ENCODE measurements at places on chromosomes 4 and X.

DNA sequence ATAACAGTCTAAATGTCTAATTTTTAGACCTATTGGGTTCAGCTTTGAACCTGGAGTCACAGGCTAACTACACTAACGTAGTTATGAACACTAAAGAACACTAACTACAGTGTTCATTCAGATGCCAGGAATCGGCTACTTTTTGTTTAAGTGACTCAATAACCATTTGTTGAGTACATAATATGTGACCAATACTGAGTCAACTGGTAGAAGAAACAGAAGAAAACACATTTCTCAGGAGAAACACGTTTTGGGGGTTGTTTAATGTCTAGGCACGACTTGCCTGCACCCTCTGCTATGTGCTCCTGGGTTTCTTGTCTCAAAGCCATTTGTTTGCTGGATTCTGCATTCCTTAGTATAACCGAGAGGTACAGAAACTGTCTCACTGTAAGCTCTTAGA lies 18.6 kb upstream of the CLNK start:
- peak; percentile 57 for DNase-seq

DNA sequence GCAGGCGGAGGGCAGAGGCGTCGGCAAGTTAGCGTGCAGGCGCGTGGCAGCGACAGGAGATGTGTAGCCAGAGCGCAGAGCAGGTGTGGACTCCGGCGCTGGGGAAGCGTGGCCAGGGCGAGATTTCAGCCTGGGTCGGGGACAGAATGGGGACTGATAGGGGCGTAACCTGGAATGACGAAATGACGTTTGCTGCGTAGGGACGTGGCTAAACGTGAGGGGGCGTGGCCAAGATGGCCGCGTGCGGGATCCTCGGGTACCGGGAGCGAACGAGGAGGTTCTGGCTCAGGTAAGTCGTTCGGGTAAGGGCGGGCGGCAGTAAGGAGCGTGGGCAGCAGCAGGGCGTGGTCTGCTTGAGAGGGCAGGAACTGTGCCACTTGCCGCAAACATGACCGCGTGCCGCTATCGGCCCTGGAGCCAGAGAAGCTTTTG lies 10.9 kb upstream of the CLTRN start:
- DNase-seq, result no peak

- DNase-seq, result no peak
Measured at GRCh38 chr4:6869944-6870343, 39.7 kb upstream of the TBC1D14 start.

- no peak for DNase-seq
Measured at GRCh38 chr4:83661359-83661758, 125.5 kb downstream of the GPAT3 start.

DNA sequence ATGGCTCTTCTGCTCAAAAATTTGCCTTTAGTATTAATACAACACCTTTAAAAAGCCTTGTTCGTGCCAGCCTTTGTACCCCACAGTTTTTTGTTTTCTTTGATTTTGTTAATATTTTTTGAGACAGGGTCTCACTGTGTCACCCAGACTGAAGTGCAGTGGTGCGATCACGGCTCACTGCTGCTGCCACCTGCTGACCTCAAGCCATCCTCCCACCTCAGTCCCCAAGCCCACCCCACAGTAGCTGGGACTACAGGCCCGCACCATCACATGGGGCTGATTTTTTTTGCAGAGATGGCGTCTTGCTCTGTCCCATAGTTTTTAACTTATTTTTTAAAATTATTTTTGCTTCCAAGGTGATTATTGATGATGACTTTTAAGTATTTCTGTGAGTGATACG lies 134.0 kb downstream of the HTR2C start:
- no peak for DNase-seq

DNA sequence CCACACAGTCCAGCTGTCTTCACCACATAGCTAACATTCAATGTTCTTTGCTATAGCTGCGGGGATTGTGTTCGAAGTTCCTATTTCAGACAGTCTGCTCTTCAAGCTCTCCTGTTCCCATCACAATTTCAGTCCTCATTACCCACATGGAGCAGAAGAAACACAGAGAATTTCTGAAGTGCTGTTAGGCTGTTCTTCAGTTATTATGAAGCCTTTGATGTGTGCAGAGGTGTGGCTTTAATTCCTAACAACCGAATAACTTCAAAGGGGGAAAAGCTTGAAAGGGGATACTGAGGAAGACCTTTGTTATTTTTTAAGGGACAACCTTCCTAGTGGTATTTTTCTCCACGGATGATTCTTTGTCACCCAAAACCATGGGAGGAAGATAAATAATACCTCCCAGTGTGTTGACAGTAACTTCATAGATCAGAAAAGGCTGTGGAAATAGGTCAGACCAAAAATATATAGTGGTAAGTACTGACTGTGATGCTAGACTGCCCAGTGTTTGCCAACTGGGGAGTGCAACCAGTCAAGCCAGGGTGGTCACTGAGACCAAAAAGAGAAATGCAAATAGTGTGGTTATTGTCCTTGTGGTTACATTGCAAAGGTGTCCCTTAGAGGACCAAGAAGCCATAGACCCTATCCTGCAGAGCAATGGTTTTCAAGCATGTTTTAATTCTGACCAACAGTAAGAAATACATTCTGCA lies 52.1 kb downstream of the PRKG2 start:
- DNase-seq, result no peak

- no peak for DNase-seq
Measured at GRCh38 chr4:62439051-62439450, 1238.9 kb downstream of the ADGRL3 start.

GRCh38 chr4:156553659-156554058 lies 417.9 kb downstream of the PDGFC start:
- no peak for DNase-seq

DNA sequence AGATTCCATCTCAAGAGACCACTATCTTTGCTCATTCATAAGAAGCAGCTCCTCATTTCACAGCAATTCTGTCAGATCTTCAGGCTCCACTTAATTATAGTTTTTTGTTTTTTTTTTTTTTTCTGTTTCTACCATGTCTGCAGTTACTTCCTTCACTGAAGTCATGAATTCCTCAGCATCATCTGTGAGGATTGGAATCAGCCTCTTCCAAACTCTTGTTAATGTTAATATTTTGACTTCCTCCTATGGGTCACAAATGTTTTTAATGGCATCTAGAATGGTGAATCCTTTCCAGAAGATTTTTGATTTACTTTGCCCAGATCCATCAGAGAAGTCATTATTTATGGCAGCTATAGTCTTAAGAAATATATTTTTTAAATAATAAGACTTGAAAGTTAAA lies 53.1 kb downstream of the BMP2K start:
- peak; percentile 57 for DNase-seq

DNA sequence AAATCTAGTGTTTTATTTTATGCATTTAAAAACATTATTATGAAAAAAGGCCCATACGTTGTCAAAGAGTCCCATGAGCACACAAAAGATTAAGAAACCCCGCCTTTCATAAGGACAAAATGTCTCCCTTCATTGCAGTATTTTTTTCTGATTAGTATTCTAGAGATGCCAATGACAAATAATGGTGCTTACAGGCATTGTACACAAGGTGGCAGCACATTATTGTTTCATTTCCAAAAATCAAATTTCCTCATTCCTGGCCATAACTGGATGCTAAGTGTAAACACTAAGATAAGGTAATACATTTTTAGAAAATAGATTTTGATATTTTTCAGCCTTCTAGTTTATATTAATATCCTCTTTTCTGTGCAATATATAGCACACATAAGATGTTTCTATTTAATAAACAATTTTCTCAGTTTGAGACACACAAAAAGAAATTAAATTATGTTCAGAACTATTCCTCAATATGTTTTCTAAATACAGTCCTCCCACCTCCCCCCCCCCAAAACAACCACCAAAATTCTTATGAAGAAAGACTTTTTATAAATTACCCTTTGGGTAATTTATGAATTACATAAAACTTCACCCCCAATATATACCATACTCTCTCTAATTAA lies 47.7 kb downstream of the TIGD2 start:
- DNase-seq, result peak; percentile 75

- peak; percentile 12 for DNase-seq
Measured at GRCh38 chr4:98950925-98951324, 22.0 kb upstream of the EIF4E start.

- no peak for DNase-seq
Measured at GRCh38 chrX:18753631-18754030, 46.2 kb downstream of the PPEF1 start.

- no peak for DNase-seq
Measured at GRCh38 chr4:103029300-103029699, 9.8 kb upstream of the SLC9B1 start.

DNA sequence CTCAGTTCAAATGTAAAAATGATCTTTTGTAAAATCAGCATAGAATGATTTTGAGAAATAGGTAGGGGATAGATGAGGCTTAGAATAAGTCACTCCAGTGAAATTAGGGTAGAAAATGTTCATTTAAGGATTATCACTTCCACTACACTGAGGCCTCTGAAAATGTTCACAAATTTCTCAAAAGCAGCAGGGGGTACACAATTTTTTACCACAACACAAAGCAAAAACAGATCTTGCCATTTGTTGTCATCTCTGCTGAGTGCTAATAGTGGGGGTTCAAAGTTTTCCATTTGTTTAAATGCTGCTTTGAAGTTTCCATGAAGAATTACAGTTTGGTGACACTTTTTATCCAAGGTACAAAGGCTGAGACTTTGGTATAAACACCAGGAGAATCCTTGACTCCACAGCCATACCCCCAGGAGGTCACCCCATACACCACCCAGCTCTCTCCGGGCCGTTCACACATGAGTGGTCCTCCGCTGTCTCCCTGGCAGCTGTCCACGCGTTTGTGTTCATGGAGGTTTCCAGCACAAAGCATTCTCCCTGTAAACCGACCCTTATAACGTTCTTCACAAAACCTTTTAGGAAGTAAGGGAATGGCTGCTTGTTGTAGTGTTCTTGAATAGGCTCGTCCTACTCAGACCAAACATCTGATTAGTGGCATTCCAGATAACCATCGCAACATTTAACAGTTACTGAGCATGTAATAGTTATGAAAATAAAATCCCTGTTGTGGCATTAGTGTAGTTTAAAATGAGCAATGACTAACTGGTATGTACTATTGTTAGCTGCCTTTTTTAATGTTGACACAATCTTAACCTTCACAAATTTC lies 71.0 kb downstream of the PRSS12 start:
- DNase-seq, result peak; percentile 53

GRCh38 chrX:40444798-40445496 lies 135.8 kb upstream of the ATP6AP2 start:
- DNase-seq, result no peak

- no peak for DNase-seq
Measured at GRCh38 chr4:142262956-142263355, 583.1 kb downstream of the INPP4B start.

DNA sequence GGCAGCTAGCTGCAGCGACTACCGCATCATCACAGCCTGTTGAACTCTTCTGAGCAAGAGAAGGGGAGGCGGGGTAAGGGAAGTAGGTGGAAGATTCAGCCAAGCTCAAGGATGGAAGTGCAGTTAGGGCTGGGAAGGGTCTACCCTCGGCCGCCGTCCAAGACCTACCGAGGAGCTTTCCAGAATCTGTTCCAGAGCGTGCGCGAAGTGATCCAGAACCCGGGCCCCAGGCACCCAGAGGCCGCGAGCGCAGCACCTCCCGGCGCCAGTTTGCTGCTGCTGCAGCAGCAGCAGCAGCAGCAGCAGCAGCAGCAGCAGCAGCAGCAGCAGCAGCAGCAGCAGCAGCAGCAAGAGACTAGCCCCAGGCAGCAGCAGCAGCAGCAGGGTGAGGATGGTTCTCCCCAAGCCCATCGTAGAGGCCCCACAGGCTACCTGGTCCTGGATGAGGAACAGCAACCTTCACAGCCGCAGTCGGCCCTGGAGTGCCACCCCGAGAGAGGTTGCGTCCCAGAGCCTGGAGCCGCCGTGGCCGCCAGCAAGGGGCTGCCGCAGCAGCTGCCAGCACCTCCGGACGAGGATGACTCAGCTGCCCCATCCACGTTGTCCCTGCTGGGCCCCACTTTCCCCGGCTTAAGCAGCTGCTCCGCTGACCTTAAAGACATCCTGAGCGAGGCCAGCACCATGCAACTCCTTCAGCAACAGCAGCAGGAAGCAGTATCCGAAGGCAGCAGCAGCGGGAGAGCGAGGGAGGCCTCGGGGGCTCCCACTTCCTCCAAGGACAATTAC lies 1.4 kb downstream of the AR start:
- DNase-seq, result peak; percentile 55

DNA sequence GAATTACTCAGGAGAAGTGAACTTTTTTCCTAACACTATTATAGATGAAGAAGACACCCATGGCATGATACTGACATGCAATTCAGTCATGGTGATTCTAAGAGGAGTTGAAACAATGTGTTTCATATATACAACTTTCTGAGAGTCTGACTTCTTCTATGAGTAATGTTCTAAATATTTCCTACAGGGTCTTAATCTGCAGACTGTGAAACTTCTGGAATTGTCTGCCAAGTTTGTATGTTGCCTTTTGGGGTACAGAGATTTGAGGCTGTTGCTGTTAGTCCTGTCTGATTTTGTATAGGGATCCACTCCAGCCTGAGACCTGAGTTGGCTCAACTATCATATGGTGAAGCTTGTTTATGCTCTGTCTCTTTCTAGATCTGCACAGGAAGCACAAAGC lies 160.6 kb upstream of the GATB start:
- DNase-seq, result no peak

- no peak for DNase-seq
Measured at GRCh38 chrX:68398291-68398690, 35.0 kb downstream of the OPHN1 start.

GRCh38 chr4:7043284-7044136 lies at the start of gene TADA2B:
TADA2B (plus strand) TSS chr4:7043372; CDS start chr4:7043580, 208 bp downstream.
- DNase-seq, result peak; percentile 46

DNA sequence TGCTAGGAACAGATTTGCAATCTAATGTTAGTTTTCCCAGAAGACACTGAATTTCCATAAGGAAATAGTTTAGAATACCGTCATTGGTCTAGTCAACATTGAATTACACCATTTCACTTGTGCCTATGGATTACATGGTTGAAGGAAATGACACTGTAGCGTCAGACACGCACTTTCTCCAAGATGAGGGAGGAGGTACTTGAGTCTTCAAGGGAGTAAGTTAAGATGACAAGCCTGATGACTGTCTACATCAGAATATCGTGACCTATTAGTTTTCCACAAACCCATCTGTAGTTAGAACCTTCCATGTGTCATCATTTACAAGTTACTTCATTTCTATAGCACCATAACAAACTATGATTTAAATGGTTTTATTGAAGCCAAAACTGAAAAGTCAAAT lies 153.7 kb downstream of the AMELX start:
- peak; percentile 54 for DNase-seq

- no peak for DNase-seq
Measured at GRCh38 chr4:7158081-7158750, 34.1 kb upstream of the SORCS2 start.

DNA sequence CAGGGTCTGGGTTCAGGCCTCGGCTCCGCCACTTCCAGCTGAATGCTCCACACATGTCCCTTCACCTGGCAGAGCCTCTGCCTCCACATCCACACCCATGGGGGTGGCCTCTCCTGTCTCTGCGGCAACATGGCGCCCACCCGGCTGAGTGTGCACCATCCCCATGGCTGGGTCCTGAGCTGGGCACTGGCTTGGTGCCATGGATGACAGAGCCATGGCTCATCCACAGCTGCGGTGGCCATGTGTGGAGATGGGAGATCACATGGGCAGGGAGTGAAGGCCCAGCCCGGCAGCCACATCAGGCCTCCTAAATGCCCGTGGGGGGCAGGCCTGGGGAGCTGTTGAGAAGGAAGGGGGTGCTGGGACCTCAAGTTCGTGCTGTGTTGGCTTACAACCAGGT lies 213.7 kb downstream of the AFAP1 start:
- DNase-seq, result peak; percentile 10

GRCh38 chrX:41946989-41947612 lies 23.7 kb upstream of the CASK start:
- DNase-seq, result no peak

GRCh38 chr4:154205471-154205870 lies 286.1 kb downstream of the DCHS2 start:
- DNase-seq, result no peak

All from fibroblast of lung (primary cell).